Heart left ventricle (tissue), 16 donors: ENCODE measurements at places on chromosomes 16 and 17. TPM values are rescaled to one million over a fixed set of nuclear protein-coding genes. Genes with fewer than 3 reads are reported as not detected.

DNA sequence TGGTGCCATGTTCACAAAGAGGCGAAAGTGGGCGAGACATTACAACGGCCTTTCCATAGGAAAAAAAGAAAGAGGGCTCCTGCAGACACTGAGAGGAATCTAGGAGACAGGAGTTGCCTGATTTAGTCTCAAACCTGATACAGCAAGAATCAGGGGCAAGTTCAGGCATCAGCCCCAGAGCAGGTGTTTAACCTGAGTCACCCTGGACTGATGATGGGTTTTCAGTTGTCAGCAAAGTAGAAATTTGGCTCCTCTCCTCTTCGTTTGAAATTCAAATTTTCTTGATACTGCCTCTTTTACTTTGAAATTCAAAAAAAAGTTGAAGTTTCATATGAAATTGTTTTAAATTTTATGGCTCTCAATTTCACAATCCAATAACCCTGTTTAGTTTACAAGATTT is 189.5 kb downstream of the ABCC12 start:
- H3K27me3 ChIP-seq = no peaks in the 10 kb centered on the region
- no peaks in the 10 kb centered on the region for H3K4me1 ChIP-seq
- no peak for DNase-seq
- no peaks in the 10 kb centered on the region for H3K36me3 ChIP-seq
- no peak overlapping the region for H3K27ac ChIP-seq

DNA sequence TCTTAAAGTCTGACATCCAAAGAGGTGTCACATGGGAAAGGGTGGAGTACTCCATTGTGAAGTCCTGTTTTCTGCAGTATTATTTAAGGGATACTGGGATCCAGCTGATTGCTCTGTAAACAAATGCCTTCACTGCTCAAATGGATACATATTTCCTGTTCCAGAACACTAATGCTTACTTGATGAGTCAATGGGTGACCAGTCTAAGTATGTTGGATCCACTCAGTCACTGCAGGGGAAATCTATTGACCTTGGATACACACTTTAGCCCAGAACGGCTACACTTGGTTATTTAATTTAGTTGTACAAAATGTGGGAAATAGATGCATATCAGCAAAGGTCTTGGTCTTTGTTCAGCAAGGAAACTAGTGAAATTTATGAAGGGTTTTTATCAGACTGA is 261.4 kb downstream of the MAP2K4 start:
- DNase-seq = no peak
- no peaks in the 10 kb centered on the region for H3K36me3 ChIP-seq

DNA sequence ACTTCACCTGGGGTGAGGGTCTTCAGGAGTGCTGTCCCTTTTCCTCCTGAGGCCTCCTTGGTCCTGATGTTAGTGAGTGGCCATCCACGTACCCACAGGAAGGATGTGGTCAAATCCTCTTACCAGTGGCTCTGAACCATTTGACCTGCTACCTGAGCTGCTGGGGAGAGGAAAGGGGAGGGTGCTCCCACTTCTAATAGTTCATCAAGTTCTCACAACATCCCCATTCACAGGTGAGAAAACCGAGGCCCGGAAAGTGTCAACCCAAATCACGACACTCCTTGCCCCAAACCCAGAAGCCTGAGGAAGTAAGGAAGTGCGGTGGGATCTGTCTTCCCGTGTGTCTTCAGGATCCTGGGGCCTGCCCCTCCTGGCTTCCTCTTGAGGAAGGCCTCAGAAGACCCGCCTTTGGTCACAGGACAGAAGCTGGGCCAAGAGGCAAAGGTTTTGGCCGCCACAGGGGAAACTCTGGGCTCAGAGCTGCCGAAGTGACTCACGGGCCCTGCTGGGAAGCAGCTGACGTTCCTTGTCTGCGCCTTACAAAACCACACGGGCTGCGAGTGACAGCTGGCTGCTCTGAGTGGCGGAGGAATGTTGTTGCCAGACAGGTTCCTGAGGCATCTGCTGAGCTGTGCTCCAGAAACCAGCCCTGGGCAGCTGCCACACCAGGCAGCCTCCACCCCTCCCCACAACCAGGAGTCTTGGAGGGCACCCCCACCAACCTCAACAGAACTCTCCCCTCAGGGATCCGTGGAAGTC is 13.9 kb upstream of the KIFC3 start:
- no peaks in the 10 kb centered on the region for H3K27me3 ChIP-seq
- peaks cover 17% of the 10 kb centered on the region for H3K4me1 ChIP-seq
- no peaks in the 10 kb centered on the region for H3K36me3 ChIP-seq
- peak overlapping the region; percentile 90 for H3K27ac ChIP-seq

Gene CACNA1H
- polyA plus RNA-seq = 5.3 TPM

DNA sequence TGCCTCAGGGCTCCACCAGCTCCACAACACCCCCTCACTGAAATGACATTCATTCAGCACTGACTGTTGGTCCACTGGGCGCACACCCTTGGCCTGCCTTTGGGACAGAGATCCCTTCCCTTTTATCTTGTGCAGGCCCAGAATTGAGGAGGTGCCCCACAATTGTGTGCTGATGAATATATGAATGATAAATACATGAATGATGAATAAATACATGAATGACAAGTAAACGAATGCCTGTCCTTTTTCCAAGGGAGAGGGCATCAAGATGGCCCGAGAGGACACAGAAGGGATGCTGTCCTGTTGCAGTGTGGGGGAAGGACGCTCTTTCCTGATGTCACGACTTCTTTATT is 5.7 kb downstream of the CCR7 start:
- no peak overlapping the region for H3K4me3 ChIP-seq
- H3K4me1 ChIP-seq = peaks cover 32% of the 10 kb centered on the region
- H3K36me3 ChIP-seq = no peaks in the 10 kb centered on the region
- DNase-seq = no peak
- peak overlapping the region; percentile 92 for H3K27ac ChIP-seq
- no peaks in the 10 kb centered on the region for H3K27me3 ChIP-seq

GRCh38 chr17:62656446-62656845 is 29.0 kb downstream of the MRC2 start:
- H3K4me3 ChIP-seq = no peak overlapping the region
- DNase-seq = no peak
- H3K4me1 ChIP-seq = peaks cover 16% of the 10 kb centered on the region

- H3K4me1 ChIP-seq = peaks cover 15% of the 10 kb centered on the region
- no peaks in the 10 kb centered on the region for H3K36me3 ChIP-seq
- no peak overlapping the region for H3K27ac ChIP-seq
Observed at GRCh38 chr17:37494401-37494831, 4.7 kb downstream of the DUSP14 start.

GRCh38 chr17:36117505-36118382 is 14.1 kb downstream of the CCL4 start:
- H3K27me3 ChIP-seq = no peaks in the 10 kb centered on the region
- H3K4me3 ChIP-seq = no peak overlapping the region
- no peak for DNase-seq
- H3K4me1 ChIP-seq = no peaks in the 10 kb centered on the region
- no peak overlapping the region for H3K27ac ChIP-seq
- no peaks in the 10 kb centered on the region for H3K36me3 ChIP-seq

DNA sequence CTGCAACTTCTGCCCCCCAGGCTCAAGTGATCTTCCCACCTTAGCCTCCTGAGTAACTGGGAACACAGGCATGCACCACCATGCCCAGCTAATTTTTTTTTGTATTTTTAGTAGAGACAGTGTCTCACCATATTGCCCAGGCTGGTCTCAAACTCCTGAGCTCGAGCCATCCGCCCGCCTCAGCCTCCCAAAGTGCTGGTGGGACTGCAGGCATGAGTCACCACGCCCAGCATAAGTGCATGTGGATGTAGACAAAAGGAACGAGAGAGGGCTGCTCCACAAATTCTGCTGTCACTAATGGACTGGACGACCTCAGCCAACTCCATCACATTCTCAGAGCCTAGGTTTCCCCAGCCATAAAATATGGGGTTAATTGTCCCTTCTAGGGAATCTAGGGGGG is 7.7 kb upstream of the SP2 start:
- H3K27me3 ChIP-seq = no peaks in the 10 kb centered on the region
- peaks cover 2% of the 10 kb centered on the region for H3K4me1 ChIP-seq
- DNase-seq = no peak
- no peak overlapping the region for H3K4me3 ChIP-seq
- no peak overlapping the region for H3K27ac ChIP-seq

Gene ABCC11
- not detected for polyA plus RNA-seq

Gene CTF1
- polyA plus RNA-seq = 3.7 TPM

DNA sequence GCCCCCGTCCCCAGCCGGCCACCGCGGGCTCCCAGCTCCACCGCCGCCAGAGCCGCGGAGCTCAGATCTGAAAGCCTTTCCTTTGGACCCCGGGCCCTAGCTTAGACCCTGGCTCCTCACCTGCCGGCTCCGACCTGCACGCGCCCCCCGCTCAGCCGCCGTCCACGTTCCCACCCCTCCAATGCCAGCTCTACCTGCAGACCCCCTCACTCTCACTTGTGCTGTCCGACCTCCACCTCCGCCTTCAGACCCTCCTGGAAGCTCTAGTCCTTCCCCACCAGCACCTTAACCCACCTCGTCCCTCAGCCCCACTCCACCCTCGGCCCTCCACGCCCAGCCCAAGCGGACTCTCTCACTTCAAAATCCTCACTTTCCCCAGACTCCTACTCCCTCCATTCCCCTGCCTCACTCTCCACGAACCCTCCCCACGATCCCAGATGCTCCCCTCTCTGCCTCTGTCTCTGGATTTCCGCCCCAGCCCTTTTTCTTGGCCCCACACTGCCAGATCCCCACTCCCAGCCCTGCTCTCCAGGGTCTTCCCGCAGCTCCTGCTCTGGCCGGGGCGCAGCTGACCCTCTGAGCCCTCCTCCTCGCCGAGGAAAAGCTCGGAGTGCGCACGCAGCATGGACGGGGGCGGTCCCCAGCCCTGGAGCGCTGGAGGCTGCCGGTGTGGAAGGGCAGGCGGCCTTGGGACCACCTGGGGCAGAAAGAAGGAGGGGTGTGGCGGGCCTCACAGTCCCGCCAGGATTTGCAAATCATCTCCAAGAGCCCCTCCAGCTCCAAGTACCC is at the start of gene TMEM114:
TMEM114 (minus strand) TSS at position 612 of the 789 bp plus-strand sequence. CDS start 673 bp downstream, outside the sequence.
- peak within 1 kb of the TSS; percentile 42 for H3K4me3 ChIP-seq
- no peaks in the 10 kb centered on the region for H3K4me1 ChIP-seq
- DNase-seq = no peak
- no peak within 1 kb of the TSS for H3K27ac ChIP-seq
- no peaks in the 10 kb centered on the region for H3K36me3 ChIP-seq

Gene WDR45B
- 23.5 TPM for polyA plus RNA-seq

GRCh38 chr17:79949656-79950209 is 85.9 kb downstream of the TBC1D16 start:
- peaks cover 7% of the 10 kb centered on the region for H3K36me3 ChIP-seq
- no peaks in the 10 kb centered on the region for H3K27me3 ChIP-seq
- H3K27ac ChIP-seq = no peak overlapping the region
- DNase-seq = no peak

Gene ITGA2B
- 0.34 TPM for polyA plus RNA-seq

DNA sequence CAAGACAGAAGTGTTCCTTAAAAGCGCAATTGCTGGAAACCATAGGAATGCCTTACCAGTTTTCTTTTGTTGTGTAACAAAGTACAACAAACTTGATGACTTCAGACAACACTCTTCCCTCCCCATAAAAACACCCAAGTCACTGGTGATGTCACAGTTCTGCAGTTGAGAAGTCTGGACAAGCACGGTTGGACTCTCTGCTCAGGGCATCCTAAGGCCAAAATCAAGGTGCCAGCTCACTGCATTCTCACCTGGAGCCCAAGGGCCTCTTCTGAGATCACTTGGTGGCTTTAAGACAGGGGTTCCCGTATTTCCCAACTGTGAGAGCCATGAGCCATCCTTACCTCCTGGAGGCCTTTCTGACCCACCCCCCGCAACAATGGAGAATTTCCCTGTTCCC is 45.6 kb upstream of the MEAK7 start:
- H3K4me3 ChIP-seq = no peak overlapping the region
- H3K27me3 ChIP-seq = no peaks in the 10 kb centered on the region

GRCh38 chr17:76279742-76280287 is 14.7 kb downstream of the UBALD2 start:
- no peaks in the 10 kb centered on the region for H3K36me3 ChIP-seq
- H3K27me3 ChIP-seq = no peaks in the 10 kb centered on the region
- no peak overlapping the region for H3K27ac ChIP-seq
- no peak for DNase-seq

DNA sequence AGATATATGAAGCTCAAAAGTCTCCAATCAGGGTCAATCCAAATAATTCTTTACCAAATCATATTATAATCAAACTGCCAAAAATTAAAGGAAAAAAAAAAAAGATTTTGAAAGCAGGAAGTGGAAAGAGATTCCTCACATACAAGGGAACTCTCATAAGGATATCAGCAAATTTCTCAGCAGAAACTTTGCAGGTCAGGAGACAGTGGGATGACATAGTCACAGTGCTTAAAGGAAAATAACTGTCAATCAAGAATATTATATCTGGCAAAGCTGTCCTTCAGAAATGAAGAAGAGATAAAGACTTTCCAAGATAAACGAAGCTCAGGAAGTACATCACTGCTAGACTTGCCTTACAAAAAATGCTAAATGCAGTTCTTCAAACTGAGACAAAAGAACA is 40.0 kb upstream of the CDYL2 start:
- H3K27me3 ChIP-seq = no peaks in the 10 kb centered on the region
- no peak for DNase-seq
- H3K4me3 ChIP-seq = no peak overlapping the region
- H3K36me3 ChIP-seq = no peaks in the 10 kb centered on the region

DNA sequence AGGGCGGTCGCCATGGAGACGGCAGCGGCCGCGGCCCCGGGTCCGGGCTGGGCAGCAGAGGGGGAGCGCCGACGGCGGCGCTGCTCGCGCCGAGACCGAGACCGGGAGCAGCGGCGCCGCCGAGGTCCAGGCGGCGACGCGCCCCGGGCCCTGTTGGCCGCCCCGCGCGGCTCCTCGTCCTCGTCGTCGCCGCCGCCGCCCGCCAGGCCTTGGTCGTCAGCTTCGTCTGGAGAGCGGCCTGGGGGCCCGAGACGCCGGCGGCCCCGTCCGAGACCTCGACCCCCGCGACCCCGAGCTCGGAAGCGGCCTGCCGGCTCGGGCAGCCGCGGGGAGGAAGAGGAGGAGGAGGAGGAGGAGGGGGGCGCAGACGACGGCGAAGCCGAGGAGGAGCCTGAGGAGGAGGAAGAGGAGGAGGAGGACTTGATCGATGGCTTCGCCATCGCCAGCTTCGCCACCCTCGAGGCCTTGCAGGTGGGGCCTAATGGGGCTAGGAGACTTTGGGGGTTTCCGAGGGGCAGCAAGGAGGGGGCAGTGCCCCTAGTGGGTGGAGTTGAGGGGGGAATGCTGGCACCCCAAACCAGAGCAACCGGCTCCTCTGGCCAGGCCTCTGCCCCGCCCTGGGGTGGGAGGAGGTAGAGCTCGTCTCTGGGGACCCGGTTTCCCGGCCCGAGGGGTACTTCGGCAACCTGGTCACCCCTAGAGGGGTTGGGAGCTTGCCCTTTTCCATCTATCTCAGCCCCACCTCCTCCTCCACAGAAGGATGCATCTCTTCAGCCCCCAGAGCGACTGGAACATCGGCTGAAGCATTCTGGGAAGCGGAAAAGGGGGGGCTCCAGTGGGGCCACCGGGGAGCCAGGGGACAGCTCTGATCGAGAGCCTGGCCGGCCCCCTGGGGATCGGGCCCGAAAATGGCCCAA is 1.5 kb downstream of the FBRS start:
- no peak for DNase-seq
- peaks cover 49% of the 10 kb centered on the region for H3K4me1 ChIP-seq
- H3K27me3 ChIP-seq = no peaks in the 10 kb centered on the region
- H3K36me3 ChIP-seq = peaks cover 63% of the 10 kb centered on the region
- peak overlapping the region; percentile 98 for H3K27ac ChIP-seq
- peak overlapping the region; percentile 96 for H3K4me3 ChIP-seq

- no peak overlapping the region for H3K27ac ChIP-seq
- H3K4me3 ChIP-seq = no peak overlapping the region
- H3K36me3 ChIP-seq = no peaks in the 10 kb centered on the region
- peaks cover 2% of the 10 kb centered on the region for H3K27me3 ChIP-seq
Observed at GRCh38 chr17:66829386-66829864, 5.5 kb upstream of the CACNG5 start.

- DNase-seq = peak; percentile 53
- H3K4me3 ChIP-seq = no peak overlapping the region
- no peak overlapping the region for H3K27ac ChIP-seq
- H3K4me1 ChIP-seq = peaks cover 20% of the 10 kb centered on the region
- no peaks in the 10 kb centered on the region for H3K36me3 ChIP-seq
- H3K27me3 ChIP-seq = no peaks in the 10 kb centered on the region
Observed at GRCh38 chr17:82019690-82020571, 2.7 kb downstream of the CENPX start.
